ENCODE measurements at places on chromosomes 1 and 21.

DNA sequence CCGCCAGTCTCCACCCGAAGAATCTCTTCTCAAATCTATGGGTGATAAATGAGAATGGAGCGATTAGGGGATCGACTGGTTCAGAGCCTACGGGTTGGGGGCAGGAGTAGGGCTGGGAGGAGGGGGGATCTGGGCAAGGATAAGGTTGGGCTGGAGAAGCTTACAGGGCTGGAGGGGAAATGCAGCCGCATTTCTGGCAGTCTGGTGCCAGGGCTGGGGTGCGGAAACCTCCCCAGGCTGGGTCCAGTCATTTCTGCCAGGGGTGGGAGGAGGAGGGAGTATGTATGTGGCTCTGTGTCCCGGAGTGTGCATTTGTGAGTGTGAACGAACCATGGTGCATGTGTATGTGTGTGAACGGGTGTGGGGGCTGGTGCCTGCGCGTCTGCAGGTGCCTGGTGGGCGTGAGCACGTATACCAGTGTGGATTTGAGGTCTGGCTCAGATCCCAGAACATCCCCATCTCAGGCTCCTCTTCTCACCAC lies 10.2 kb downstream of the C1orf216 start:
- peak; percentile 20 for DNase-seq

DNA sequence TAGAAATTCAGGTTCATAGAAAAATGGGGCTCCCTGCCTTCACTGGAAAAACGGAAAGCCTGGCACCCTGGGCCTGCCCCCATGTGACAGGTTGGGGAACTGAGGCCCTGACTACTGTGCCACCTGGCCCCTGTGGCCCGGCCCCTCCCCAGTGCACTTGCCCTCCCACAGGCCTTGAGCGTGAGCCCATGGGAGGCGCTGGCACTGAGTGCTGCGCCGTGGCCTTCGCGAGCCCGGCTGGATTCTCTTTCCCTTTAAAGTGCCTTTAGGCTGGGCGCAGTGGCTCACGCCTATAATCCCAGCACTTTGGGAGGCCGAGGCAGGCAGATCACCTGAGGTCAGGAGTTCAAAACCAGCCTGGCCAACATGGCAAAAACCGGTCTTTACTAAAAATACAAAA lies 45.7 kb downstream of the SLC37A1 start:
- DNase-seq, result no peak

DNA sequence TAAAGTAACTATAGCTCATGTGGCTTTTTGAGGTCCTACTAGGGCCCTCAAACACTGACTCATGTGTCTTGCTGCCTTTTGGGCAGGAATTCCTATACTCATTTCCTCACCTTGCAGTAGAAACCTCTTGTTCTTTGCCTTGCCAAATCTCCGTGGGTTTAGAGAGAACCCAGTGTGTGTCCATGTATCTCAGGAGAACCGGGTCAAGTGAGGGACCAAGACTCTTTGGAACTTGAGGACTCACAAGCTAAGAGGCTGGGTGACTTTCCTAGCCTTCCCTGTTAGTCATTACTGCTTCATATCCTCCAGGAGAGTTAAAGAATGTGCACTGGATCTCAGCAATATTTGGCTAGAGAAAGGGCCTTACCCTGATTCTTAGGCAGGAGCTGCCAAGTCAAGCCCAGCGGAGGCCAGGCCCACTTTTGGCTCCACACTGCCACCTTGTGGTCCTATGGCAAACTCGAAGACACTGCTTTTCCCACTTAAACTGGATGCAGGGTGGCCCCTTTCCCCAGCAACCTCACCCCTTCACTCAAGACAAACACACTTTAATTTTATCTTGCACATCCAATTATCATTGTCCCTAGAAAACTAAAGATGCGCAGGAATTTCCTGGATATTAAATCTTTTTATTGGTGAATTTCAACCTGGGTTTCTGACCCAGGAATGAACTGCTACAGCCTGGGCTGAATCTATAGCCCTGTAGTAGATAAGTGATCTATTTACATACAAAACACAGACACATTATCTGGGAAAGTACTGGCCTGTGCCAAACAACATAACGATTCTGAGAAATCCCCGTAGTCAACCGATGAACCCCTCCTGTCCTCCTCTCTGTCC lies 10.6 kb downstream of the AVPR1B start:
- DNase-seq, result peak; percentile 63

DNA sequence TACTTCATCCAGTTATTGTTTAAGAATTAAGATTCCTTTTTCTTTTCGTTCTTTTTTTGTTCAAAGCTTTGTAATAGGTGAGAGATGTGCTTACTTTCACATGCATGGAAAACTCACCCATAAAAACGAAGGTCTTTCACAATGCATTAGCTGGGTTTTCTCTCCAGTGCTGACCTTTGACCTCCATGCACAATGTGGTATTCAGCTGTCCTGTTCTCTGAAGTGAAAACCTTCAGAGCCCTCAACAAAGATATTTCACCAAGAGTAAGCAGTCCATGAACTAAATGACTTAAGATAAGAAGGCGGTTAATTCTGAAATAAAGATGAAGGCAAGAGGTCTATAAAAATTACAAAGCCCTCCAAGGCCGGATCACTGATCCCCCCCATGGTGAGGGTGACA lies 77.1 kb upstream of the IPO9 start:
- DNase-seq, result peak; percentile 38

- no peak for DNase-seq
Observed at GRCh38 chr1:33169290-33170055, 12.4 kb downstream of the TRIM62 start.

DNA sequence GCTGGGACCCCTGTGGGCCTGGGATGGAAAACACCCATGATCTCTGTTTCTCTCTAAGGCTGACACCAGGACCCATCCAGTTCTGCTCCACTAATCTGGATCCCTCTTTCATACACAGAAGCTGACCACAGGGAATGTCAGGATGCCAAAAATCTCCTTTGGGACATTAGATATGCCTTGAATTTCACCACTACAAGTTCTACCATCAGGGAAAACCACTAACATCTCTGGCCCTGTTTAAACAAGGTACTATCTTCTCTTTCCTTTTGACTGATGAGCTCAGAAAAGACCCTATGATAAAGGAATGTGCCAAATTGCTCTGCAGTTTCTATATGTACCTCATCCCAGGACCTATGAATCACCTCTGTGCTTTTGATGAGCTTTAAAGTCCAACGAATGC lies 10.2 kb upstream of the PLXNA2 start:
- DNase-seq, result no peak

DNA sequence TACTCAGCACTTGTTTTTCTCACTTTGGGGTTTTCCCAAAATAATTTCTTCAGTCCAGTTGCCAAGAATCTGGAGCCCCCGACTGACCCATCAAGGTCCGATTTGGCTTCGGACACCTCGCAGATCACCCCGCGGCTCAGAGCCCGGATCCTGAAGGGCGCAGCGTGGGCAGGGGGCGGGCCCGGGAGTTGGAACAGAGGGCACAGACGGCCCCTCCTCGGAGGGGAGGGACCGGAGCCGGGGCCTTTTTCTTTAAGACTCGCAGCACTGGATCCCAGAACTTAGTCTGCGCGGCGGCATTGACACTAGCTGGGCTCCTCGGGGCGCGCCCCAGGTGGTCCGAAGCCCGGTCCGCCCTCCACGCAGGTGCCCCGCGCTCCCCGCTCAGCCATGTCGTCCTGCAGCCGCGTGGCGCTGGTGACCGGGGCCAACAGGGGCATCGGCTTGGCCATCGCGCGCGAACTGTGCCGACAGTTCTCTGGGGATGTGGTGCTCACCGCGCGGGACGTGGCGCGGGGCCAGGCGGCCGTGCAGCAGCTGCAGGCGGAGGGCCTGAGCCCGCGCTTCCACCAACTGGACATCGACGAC lies at the start of gene CBR3:
CBR3 (plus strand) TSS at position 277 of the 588 bp plus-strand sequence; CDS start at position 391, 114 bp downstream.
- DNase-seq, result no peak

DNA sequence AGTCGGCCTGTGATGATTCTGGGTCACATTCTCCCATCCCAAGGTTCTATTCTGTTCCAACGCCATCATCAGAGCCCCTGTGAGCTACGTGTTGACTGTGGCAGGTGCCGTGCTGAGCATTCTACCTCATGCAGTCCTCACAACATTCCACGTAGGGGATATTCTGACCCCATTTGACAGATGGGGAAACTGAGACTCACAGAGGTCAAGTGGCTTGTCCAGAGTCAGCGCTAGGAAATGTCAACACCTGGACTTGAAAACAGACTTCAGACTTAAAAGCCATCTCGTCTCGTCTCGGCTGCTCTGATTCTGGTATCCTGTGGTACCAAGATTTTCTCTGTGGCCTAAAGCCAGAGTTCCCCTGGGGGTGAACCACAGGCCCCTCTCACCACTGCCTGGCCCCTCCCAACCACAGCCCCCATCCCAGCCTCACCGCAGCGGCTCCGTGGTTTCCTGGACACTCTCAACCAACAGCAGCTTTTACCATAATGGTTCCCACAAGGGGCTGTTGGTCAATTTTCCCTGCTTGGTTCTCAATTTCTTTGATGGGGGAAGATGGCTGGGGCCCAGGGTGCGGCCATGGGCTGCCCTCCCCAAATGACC lies 39.6 kb downstream of the SDC3 start:
- DNase-seq, result no peak

DNA sequence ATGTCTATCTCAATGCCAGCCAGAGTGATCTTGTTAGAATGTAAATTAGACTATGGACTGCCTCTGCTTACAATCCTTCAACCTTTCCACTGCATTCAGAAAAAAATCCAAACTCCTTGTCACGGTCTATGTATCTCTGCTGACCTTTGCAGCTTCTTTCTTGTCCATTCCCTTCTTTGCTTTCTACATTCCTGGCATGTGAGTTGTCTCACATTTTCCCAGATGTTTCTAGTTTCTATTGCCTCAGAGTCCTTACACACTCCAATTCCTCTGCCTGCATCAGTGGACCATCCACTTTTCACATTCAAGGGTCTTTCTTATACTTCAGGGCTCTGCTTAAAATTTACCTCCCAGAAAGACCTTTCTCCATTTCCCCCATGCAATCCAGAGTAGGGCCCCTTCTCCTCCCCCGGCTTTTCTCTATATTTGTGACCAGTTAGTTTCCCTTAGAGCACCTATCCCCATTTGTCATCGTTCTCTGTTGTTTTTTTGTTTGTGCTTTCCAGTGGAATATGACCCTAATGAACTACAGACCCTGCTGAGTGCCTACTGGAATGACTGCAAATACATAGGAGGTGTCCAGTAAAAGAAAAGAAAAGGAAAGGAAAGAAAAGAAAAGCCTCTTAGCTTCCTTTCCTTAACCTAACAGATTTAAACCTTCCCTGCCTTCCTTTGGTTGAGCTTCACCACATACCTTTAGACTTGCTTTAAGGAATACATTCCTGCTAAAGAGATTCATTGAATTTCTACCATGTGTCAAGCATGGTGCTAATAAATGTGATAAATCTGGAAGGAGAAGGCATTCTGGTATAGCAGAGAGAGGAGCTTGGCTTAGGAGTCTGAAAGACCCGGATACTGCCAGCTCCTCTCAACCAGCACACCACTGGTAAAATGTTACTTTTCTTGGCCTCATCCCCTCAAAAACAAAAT lies 102.0 kb downstream of the DIRAS3 start:
- peak; percentile 21 for DNase-seq

DNA sequence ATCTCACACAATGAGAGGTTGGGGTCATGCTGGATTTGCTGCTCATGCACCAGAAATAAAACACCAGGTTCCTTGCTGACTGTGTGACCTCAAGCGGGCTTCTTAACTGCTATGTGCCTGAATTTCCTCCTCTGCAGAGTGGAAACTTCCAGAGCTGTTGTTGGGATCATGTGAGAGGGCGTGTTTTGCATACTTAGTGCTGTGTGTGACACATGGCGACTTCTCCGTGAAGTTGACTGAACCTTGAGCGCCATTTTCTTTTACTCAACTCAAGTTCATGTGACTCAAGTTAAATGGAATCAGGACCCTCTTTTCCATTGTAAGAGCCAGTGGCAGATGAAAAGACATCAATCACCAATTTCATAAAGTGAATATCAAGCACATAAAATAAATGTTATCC lies 224.0 kb downstream of the KIF26B start:
- no peak for DNase-seq

DNA sequence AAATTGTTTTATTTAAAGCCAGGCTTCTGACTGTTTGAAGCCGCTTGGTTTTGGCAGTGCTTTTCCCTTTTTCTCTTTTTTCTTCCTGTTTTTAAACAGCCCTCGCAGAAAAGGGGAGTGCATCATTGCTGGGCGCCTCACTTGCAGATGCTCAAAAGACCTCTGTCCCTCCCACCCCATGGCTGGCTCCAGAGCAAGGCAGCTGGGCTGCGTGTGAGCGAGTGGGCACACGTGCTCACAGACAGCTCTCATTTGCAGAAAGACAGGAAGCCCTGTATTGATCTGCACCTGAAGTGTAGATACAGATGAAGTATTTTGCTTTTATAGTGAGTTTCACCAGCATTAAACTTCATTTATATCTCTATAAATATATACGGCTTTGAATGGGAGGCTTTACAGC lies 8.8 kb downstream of the TNR start:
- no peak for DNase-seq

- no peak for DNase-seq
Observed at GRCh38 chr1:106568201-106568974, 488.1 kb upstream of the PRMT6 start.

DNA sequence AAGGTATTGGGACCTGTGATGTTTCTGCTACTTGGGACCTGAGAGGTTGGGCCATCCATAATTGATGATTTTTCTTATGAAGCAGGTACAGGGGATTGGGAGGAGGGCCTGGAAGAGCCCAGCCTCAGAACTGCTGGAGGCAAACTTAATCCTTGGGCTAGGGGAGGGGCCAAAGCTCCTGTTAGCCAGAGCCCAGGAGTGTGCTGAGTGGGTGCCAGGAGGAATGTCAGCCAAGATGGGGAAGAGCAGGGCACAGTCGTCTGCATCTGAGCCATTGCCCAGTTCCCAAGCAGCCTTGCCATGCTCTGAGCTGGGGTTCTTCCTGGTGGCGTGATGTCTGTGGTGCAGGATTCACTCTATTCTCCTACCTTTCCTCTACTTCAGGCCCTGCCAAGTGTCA lies 5.8 kb downstream of the MAPKAPK2 start:
- no peak for DNase-seq

- DNase-seq, result no peak
Observed at GRCh38 chr1:5010656-5011055, 356.2 kb downstream of the AJAP1 start.

- no peak for DNase-seq
Observed at GRCh38 chr1:98081944-98082343, 161.1 kb upstream of the DPYD start.

- no peak for DNase-seq
Observed at GRCh38 chr1:41677620-41678019, 193.1 kb upstream of the EDN2 start.

GRCh38 chr1:65165269-65165993 lies 17.4 kb downstream of the AK4 start:
- DNase-seq, result no peak

GRCh38 chr1:211332830-211333229 lies 6.2 kb downstream of the TRAF5 start:
- DNase-seq, result no peak

DNA sequence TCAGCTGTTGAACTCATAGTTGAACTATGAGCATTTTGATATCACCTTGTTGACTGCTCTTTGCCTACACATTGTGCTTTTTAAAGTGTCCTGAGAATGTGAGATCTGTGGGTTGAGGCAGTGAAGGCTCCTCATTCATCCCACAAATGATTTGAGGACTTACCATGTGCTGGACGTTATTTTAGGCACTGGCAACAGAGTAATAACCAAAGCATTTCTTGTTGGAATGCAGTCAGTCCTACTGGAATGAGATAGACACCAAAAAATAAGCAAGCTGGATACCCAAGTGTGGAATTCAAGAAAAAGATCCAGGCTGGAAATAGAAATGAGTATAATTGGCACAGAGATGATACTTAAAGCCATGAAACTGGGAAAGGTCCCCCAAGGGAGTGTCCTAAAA lies 73.4 kb downstream of the ZP4 start:
- no peak for DNase-seq

All from large intestine (tissue), 12 donors.